ENCODE measurements at places on chromosomes 2 and 18.

DNA sequence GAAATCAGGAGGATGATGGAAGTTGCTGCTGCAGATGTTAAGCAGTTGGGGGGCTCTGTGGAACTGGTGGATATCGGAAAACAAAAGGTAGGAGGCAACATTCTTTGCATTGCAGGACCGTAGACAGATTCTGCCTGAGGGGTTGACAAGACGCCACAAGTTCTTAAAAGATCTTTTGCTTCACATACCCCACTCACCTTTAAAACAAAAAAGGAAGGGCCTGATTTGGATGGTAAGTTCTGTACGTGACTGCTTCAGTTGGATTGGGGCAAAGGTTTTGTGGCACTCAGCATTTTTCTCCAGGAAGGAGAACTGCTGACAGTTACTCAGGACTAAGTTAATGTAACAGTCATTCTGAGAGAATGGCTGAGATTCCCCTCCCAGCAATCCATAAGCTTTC lies 5.2 kb downstream of the CNDP2 start:
- DNase-seq: no peak

DNA sequence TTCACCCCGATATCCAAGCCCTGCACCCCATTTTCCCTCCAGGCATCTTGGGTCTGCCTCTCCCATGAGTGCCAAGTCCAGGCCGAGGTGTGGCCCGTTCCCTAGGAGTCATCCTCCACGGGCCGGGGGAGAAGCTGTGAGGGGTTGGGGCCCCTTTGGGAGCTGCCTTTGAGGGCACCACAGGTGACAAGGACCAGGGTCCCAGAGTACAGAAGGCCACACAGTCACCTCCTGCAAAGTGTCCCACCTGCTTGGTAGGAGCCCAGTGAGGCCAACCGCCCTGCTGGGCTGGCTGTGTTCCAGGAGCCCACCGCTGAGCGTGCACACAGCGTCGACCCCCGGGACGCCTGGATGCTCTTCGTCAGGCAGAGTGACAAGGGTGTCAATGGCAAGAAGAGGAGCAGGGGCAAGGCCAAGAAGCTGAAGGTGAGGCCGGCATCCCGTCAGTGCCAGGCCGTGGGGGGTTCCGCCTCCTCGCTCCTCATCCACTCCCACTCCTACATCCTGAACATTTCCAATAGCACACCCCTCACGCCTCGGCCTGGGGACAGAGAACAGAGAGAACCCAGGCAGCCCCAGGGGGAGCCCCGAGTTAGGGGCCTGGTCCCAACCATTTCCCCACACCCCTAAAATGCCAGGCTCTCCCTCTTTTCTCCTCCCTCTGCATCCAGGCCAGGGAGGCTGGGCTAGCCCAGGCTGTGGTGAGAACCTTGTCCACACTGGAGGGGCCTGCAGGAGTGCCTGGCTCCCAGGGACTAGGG lies 2.7 kb downstream of the ERFE start:
- no peak for DNase-seq

DNA sequence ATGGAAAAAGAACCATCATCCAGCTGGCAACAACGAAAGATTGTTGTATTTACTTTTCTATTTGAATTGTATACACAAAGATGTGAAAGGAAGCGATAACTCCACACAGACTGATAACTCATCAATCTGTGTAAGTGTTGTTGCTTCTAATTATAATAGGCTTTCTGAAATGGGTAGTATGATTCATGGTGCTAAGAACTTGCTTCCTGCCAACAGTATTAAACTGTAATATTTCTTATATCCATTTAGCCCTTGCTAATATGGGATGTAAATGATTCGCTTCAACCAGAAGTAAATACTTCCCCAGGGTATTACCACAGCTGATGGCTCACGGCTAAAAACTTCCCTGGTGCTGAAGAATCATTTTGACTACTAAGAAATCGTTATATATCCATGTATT lies 70.2 kb downstream of the TMEM163 start:
- no peak for DNase-seq

DNA sequence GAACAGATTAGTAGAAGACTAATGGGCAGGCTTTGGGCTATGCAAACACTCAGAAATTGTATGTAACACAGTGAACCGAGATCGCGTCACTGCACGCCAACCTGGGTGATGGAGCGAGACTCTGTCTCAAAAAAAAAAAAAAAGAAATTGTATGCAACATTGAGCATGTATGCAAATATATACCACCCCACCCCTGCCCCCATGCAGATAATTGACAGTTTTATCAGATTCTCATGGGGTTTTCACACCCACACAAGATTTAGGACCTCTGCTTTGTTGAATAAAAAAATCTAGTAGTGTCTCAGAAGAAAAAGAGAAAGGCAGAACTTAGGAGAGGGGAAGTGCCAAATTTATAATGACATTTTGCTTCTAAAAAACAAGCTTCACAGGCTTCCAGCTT lies 131.6 kb upstream of the FN1 start:
- no peak for DNase-seq

GRCh38 chr2:83340424-83340823 lies 1118.7 kb downstream of the SUCLG1 start:
- DNase-seq: no peak

- no peak for DNase-seq
Measured at GRCh38 chr18:75162978-75163377, 46.0 kb downstream of the PTGR3 start.

GRCh38 chr18:2212598-2213205 lies 358.6 kb downstream of the METTL4 start:
- DNase-seq: no peak

- no peak for DNase-seq
Measured at GRCh38 chr2:215772634-215773563, 240.5 kb downstream of the MREG start.

DNA sequence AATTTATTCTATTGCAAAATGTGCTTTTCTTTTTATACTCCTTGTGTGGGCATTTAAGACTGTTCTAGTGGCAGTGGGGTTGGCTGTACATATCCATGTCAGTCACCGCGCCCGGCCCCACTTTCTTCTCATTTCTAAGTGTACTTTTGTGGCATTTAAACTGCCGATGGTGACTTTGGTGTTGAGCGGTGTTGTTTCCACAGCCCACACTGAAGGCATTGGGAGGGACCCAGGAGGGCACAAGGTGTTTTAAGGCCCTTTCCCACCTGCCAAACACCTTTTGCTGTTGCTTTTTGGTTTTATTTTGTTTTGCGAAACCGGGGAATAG lies 369.7 kb downstream of the MTX2 start:
- DNase-seq: no peak

GRCh38 chr2:214203744-214204289 lies 207.0 kb upstream of the VWC2L start:
- DNase-seq: no peak

- DNase-seq: no peak
Measured at GRCh38 chr18:80183273-80184050, 63.9 kb downstream of the PARD6G start.

DNA sequence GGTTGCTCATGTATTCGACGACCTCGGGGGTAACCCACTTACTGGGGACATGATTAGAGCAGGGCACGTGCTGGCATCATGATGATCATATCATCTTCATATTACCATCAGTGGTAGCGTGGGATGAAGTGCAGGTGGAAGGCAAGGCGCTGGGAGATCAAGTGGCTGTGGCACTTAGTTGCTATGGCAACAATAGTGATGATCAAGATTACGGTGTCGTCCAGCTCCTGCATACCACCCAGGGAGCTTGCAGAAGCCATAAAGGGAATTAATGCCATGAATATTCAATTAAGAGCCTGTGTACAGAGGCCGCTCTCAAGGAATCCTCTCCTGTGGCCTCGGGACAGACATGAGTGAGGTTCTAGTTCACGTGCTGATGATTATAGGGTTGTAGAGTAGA lies 237.2 kb upstream of the COPS8 start:
- DNase-seq: no peak

DNA sequence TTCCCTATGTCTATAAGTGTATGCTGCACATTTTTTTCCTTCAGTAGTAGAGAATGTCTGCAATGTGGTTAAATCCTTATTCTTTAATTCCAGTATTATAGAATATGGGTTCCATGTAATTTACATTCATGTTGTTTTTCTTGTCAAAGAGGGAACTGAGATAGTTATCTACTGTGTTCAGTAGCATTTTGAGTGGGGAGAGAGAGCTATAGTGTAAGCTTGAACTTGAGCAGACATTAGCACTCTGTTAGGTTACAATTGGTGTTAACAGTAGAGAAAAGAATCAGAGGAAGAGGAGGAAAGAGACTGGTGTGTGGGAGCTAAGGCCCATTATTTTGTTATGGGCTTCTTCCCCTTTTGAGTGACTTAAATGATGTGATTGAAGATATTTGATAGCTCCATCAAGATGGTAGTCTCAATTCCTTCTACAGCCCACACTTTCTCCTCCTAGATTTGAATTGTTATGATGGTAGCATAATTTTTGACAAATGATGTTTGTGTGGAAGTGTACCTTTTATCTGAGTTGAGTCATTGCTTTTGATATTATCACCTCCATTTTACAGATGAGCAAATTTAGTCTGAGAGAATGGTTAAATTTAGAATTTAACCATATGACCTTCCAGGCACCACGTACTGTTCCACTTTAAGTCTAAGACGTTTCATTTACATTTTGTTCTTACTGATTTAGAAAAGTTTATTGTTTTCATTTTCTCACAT lies 71.3 kb downstream of the FMNL2 start:
- DNase-seq: no peak

GRCh38 chr2:238973038-238973739 lies 125.3 kb downstream of the TWIST2 start:
- no peak for DNase-seq

DNA sequence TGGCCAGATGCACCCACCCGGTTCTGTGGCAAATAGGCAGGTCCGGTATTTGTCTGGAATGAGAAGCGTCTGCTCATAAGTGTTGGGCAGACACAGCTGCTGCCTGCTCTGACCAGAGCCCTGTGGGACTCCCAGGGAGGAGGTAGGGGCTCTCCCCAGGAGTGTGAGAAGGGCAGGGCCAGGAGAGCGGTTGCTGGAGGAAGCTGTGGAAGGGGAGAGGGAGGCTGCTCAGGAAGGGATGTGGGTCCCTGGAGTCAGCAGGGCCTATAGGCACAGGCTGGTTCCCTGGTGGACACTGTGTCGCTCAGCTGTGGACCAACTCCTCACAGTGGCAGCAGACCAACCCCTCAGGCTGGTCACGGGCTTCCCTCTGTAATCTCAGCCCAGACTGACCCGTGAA lies 109.2 kb downstream of the DYSF start:
- DNase-seq: no peak

GRCh38 chr2:158507141-158507540 lies 50.4 kb downstream of the PKP4 start:
- DNase-seq: no peak

DNA sequence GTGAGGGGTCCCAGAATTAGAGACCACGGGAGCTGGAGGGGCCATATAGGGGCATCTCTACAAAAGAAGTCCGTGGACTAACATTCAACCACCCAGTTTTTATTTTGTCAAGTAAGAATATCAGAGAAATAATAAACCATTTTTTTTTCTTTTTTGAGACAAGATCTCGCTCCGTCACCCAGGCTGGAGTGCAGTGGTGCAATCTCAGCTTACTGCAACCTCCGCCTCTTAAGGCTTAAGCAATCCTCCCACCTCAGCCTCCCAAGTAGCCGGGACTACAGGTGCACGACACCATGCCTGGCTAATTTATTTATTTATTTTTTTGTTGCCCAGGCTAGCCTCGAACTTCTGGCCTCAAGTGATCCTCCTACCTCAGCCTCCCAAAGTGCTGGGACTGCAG lies 82.7 kb downstream of the ZFP36L2 start:
- DNase-seq: no peak

DNA sequence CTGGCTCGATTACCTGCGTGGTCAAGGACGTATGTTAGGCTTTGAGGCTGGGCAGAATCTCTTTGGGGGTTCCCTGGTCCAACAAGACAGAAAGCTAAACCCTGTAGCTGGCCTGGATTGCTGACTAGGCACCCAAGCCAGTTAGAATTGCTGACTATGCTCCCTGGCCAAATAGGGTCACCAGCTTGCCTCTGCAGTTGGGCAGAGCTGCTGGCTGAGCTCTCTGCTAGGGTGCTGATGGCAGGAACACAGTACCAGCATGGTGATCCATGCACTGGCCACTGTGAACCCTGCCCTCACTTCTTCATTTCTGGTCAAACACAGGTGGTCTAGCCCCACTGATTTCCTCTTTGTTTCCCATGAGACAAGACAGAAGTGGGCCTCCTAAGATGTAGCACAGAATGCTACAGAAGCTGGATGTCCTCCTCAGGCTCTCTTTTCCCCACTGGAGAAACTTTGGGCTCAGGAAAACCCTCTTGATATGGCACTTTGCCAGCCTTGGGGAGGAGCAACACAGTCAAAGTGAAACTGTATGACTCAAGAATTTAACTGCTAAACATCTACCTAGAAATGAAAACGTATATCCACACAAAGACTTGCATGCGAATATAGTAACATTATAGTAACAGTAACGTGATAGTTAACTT lies 20.8 kb downstream of the SP140L start:
- DNase-seq: no peak

GRCh38 chr2:135948642-135949355 lies 36.6 kb downstream of the DARS1 start:
- DNase-seq: no peak

- no peak for DNase-seq
Measured at GRCh38 chr2:98861601-98862000, 74.4 kb downstream of the CRACDL start.

DNA sequence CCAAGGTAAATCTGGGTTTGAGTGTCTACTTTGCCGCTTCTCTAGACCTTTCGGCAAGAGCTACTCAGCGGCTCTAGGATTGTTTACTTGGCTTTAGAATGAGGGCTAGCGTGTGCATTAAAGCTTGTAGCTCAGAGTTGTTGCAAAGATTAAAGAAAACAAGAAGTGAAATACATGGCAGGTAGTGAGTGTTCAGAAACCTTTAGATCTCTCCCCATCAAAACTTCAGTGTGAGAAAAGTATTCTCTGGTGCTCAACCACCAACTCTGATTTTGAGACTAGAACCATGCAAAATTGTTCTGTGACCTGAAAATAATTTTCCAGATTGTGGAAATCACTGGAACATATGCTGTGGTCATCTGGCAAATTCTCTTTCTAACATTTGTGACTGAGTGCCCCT lies 512.0 kb downstream of the CMPK2 start:
- no peak for DNase-seq

DNA sequence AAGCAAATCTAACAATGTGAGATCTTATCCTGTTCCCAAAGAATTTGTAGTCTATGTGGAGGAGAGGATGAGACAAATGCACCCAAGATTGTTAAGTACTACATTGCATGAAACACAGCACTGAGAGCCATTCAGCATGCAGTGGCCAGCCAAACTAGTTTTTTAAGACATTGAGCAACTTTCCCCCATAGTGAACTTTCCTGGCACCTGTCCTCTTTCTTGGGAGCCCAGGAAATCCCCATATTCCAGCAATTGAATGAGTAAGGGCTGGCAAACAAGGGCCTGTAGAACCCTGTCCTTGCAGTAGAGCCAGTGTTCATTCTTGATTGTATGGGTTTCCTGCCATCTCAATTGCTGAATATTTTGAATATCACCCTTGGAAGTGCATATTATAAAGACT lies 58.8 kb upstream of the FIGN start:
- no peak for DNase-seq
